CD14-positive monocyte (primary cell): ENCODE measurements at places on chromosomes 5 and 9.

- DNase-seq, result no peak
Measured at GRCh38 chr9:37693260-37693659, 42.5 kb downstream of the FRMPD1 start.

- peak; percentile 68 for DNase-seq
Measured at GRCh38 chr5:139668064-139668880, 20.1 kb downstream of the CXXC5 start.

- peak; percentile 60 for DNase-seq
Measured at GRCh38 chr9:92634712-92635605, 35.0 kb downstream of the IPPK start.

GRCh38 chr9:134891713-134892112, 11.1 kb downstream of the FCN2 start:
- DNase-seq, result no peak

GRCh38 chr5:72501488-72501887, 5.7 kb downstream of the ZNF366 start:
- no peak for DNase-seq

DNA sequence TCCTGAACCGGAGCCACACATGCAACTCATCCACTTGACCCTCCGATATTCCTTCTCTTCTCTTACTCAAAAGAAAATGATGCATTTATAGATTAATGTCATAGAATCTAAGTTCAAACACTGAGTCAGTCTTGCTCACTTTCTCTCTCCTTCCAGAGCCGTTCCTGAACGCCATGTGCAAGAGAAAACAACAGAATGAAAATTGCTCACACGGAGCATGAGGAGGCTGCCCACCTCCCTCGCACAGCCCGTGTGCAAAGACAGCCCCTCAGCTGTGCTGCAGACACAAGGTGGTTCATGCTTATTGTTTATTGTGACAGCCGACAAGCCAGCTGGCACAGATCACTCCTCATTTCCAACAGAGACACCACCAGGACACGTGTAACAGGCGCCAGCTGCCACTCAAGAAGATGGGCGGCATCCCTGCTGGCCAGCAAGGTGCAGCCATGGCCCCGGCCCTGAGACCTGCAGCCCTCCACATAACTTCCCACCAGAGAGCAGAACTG, 290.8 kb downstream of the GLIS3 start:
- no peak for DNase-seq

- no peak for DNase-seq
Measured at GRCh38 chr9:78753039-78753438, 456.1 kb downstream of the PSAT1 start.

GRCh38 chr9:80552931-80553330, 981.2 kb downstream of the TLE4 start:
- no peak for DNase-seq

DNA sequence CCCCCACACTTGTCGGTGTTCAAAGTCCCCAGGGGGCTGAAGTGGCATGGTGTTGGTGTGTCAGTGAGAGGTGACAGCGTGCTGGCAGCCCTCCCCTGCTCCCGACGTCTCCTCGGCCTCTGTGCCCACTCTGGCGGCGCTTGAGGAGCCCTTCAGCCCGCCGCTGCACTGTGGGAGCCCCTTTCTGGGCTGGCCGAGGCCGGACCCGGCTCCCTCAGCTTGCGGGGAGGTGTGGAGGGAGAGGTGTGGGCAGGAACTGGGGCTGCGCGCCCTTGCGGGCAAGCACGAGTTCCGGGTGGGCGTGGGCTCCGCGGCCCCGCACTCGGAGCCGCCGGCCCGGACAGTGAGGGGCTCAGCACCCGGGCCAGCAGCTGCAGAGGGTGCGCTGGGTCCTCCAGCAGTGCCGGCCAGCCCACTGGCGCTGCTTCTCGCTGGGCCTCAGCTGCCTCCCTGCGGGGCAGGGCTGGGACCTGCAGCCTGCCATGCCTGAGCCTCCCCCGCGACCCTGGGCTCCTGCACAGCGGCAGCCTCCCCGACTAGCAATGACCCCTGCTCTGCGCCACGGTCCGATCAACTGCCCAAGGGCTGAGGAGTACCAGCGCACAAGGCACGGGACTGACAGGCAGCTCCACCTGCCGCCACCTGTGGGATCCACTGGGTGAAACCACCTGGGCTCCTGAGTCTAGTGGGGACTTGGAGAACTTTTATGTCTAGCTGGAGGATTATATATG, 224.1 kb upstream of the RIOK2 start:
- DNase-seq, result no peak
